A549 (cell line): ENCODE measurements at places on chromosomes 13 and 19. TPM values are rescaled to one million over a fixed set of nuclear protein-coding genes. Genes with fewer than 3 reads are reported as not detected.

Gene LGALS14
- not detected in 3 replicates for polyA plus RNA-seq

Gene LILRB4
- not detected in 3 replicates for polyA plus RNA-seq

Gene SPRED3
- 2.6 to 3.6 TPM (median 2.8 TPM) in 3 replicates for polyA plus RNA-seq

Gene B3GNT8
- 0.11 to 0.20 TPM in 2 of 3 replicates, not detected in the other for polyA plus RNA-seq

Gene PDX1
- polyA plus RNA-seq, result 0.03 to 0.05 TPM (median 0.04 TPM) in 3 replicates

Gene SULT2A1
- not detected in 3 replicates for polyA plus RNA-seq

GRCh38 chr13:110391273-110391672 is 84.2 kb downstream of the COL4A2 start:
- no peak for DNase-seq

DNA sequence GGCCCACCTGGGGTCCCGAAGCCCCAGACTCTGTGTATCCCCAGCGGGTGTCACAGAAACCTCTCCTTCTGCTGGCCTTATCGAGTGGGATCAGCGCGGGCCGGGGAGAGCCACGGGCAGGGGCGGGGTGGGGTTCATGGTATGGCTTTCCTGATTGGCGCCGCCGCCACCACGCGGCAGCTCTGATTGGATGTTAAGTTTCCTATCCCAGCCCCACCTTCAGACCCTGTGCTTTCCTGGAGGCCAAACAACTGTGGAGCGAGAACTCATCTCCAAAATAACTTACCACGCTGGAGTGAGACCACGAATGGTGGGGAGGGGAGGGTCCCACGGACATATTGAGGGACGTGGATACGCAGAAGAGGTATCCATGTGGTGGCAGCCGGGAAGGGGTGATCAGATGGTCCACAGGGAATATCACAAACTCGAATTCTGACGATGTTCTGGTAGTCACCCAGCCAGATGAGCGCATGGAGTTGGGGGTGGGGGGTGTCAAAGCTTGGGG is 1.0 kb upstream of the ICAM5 start:
- DNase-seq, result peak; percentile 85

DNA sequence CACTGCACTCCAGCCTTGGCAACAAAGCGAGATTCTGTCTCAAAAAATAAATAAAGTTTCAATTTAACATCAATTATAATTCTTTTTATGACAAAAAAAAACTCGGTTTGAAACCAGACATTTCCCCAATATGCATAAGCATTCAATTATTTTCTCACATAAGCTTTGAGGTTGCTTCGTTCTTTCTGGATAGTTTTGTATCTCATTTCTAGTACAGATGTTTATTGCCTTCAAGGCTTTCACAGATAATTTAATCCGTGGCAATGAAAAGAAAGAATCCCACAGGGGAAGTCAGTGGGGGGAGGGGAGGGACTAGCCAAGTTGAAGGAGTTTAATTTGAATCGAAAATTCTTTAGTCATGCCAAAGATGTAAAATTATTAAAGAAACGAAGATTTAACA is 29.6 kb upstream of the TSC22D1 start:
- no peak for DNase-seq

- peak; percentile 84 for DNase-seq
Measured at GRCh38 chr19:43780706-43781525, at the start of gene KCNN4. Gene KCNN4 (minus strand): TSS chr19:43780973. CDS start chr19:43780861, 112 bp downstream.

GRCh38 chr19:48805452-48805851 is 5.4 kb downstream of the BCAT2 start:
- DNase-seq, result no peak

DNA sequence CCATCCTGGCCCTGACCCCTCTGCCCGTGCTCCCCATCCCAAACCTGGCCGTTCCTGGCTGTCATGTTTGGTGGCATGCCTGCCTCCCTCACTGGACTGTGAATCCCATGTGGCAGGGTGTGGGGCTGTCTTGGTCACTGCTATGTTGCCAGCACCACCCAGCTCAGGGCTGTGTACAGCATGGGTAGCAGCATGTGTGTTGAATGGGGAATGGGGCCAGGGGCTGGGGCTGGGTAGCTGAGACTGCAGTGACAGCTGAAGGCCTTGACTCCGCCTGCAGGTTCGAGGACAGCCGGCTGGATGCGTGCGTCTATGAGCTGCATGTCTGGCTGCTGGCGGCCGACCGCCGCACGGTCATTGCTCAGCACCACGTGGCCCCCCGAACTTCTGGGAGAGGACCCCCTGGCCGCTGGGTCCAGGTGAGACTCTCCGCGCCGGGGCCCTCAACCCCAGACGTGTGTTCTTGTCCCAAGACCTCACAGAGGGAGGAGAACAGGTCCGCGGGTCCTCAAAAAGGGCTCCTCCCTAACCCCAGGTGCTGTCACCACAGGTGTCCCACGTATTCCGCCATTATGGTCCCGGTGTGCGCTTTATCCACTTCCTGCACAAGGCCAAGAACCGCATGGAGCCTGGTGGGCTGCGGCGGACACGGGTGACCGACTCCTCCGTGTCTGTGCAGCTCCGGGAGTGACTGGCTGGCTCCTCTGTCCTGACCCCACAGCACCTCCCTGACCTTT is 3.5 kb downstream of the NCCRP1 start:
- no peak for DNase-seq

- DNase-seq, result no peak
Measured at GRCh38 chr19:1501200-1501595, 10.2 kb downstream of the REEP6 start.

DNA sequence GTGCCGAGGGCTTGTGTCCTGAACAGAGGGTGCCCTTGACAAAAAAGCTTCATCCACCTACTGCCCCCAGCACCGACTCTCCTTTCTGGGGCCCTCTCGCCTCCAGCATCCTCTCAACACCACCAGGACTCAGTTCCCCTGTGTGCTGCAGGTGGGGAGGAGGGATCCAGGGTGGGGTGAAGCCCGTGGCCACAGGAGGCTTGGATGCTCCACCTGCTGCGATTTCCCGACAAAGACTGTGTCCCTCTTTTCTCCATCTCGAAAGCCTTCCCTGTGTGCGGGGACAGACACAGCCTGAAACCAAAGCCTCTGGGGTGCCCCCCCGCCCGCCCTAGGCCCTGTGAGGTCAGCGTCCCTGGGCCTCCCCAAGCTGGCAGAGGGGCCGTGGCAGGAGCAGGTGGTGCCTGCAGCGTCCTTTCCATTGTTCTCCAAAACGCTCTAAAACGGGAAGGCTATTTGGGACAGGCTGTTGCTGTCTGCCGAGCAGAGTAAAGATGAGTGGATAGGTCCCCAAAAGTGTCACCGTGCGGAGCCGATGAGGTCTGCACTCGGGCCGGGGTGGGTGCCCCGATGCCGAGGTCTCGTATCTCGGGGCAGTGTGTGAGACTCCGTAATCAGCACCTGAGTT is 185.7 kb downstream of the PTPRS start:
- DNase-seq, result no peak

GRCh38 chr13:108270442-108270841 is 924 bp downstream of the TNFSF13B start:
- DNase-seq, result no peak

- no peak for DNase-seq
Measured at GRCh38 chr13:107568181-107568580, 647.2 kb downstream of the LIG4 start.

DNA sequence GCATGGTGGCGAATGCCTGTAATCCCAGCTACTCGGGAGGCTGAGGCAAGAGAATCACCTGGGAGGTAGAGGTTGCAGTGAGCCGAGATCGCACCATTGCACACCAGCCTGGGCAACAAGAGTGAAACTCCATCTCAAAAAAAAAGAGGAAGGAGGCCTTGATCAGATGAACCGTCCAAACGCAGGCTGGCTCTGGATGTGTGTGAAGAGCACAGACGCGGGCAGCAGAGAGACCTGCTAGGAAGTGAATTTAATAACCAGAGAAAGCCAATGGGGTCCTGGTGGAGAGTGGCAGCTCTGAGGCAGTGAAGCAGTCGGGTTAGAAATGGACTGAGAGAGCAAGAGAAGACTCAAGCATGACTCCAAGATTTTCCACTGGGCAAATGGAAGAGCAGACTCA is 136.5 kb downstream of the RNF17 start:
- DNase-seq, result no peak

DNA sequence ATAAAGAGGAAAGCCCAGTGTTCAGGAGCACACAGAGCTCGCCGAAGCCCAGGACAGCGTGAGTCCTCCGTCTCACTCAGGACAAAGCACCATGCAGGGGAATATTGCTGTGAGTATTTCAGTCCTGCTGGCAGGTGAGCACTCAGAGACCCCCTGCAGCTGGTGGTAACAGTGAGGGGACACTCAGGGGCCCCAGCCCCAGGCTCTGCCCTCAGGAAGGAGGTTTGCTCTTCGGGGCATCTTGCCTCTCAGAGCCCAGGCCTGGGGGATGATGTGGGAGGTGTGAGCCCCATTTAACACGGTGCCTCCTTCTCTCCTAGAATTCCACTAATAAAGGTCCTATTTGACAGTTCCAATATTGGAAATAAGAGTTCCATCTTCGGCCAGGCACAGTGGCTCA is 14.8 kb downstream of the LILRA1 start:
- no peak for DNase-seq

DNA sequence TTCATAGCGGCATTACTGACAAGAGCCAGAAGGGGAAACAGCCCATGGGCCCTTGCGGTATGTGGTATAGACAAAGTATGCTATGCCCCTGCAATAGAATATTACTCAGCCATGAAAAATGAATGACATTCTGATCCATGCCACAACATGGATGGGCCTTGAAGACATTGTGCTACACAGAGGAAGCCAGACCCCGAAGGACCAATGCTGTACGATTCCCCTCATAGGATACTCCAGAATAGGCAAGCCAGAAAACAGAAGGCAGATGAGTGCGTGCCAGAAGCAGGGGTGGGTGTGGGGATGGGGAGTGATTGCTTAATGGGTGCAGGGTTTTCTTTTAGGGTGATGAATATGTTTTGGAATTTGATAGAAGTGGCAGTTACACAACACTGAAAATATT is 342.0 kb downstream of the TEX29 start:
- DNase-seq, result no peak
